NCI-H69 (cell line): ENCODE measurements at places on chromosomes 3 and 15.

DNA sequence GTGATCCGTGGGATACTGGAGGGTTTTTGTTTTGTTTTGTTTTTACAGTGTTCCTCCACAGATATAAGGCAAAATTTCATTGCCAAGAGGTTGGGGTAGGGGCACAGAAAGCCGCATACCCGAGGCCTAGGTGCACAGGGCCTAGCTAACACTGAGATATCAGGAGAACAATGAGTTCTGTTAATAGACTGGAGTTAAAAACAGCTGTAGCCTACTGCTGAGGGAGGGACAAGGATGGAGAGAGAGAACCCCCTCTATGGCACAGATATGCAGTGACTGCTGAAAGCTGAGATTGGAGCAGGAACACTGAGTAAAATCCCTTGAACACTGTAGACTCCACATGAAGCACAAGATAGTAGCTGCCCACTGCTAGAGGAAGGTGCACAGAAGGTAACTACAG lies 53.1 kb upstream of the MAP3K13 start:
- no peak for DNase-seq

DNA sequence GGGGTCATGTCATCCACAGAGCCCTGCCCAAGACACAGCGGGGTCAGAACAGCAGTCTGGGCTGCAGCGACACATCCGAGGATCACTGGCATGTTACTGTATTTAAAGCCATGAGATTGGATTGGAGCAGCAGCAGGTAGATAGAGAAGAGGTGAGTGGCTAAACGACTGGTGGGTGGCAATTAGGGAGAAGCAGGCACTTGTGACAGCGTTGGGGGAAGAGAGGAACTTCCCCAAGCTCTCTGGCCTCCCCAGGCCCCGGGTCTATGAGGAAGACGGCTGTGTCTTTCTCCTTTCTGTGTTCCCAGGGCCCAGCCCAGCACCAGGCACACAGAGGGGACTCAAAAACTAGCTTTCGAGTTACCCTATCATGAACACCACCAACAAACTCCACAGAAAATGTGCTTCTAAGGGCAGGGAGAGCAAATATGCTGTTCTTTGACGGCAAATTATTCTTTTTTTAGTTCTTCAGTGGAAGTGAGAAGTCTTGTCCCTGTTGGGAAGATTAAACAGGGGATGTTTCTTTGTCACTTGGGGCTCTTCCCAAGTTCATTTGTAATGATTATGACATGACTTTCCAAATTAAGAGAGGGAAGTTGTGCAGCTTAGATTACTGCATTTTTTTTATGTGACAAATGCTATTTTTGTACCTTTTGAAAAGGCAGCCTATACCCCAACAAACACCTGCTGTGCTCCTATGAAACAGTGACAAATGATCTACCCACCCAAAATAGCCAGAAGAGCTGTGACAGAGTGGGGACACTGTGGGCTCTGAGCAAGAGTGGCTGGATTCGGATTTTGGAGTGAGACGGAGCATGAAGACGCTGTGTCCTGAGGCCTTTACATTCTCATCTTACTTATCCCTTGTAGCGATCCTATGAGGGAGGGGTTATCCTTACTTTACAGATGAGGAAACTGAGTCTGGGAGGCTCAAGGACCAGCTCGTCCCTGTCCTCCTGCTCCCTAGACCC lies 7.2 kb upstream of the SYNM start:
- no peak for DNase-seq

DNA sequence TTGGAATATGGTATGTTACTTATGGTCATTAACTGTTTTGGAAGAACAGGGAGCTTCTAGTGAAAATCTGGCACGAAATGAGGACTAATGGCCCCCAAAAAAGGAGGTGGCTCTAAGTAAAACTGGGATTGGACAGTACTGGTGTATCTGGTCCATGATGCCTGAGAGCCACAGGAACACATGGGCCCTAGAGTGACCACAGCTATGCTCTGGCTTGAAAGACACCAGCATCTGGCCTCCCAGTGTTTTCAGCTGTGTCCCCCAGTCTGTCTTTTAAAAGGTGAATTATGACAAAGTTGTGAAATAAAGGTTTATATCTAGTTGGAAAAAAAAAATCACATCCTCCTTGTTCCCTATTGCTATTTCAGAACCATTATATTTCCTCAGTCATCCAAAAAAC lies 64.5 kb downstream of the GSK3B start:
- DNase-seq: no peak

DNA sequence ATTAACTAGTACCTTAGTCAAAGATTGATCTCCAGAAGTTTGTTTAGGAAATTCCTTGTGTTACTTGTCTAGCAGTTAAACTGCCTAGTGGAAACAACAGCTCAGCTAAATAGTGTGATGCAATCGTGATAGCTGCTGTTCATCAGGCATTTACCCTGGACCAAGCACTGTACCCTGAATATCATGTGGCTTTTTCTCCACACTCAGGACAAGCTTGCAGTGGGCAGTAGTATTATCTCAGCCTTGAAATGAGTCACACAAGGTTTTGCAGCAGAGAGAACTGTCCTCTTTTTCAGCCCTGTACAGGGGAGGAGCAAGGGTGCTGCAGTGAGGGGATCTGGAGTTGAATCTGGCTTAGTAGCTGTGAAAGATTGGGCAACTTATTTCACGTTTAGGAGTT lies 208.4 kb downstream of the TP63 start:
- no peak for DNase-seq

GRCh38 chr3:12579456-12579855 lies 22.6 kb downstream of the MKRN2 start:
- DNase-seq: no peak

- no peak for DNase-seq
Observed at GRCh38 chr3:25287291-25287884, 140.7 kb upstream of the RARB start.

DNA sequence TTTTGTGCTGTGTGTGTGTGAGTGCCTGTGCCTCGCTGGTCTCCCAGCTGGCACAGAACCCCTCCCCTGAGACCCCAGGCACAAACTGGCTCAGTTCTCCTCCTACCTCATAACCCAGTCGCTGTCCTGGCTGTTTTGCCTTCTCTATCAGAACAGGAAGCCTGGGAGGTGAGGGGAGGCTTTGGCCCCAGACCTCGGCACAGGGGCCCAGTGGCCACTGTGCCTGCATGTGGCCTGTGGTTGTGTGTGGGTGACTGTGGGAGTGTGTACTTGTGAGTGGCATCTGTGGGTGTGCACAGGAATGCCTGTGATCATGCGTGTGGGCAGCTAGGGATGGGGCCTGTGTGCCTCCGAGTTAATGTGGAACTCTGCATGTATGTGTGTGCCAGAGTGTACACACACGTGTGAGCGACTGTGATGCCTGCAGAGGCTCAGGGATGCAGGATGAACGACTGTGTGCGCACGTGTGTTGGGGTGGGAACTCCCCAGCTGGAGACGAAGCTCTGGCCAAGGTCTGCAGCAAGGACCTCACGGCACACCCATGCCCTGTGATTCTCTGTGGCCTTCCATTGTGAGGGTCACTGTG lies 32.3 kb downstream of the PSTPIP1 start:
- no peak for DNase-seq

DNA sequence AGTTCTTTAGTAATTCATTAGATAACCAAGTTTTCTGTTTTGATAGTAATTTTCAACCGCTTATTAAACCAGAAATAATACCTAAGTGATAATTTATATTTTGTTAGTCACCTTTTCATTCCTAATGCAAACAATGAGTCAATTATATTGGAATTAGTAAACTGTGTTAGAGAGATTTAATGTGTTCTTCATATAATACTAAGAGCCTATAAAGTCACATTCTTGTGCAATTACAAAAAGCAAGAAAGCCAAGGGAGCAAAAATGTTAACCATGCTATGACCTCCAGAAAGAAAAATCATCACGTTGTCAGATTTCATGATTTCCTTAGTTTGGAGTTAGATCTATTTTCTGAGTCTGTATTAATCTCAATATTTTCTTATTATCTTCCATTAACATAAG lies 108.8 kb upstream of the SAMMSON start:
- DNase-seq: no peak

- no peak for DNase-seq
Observed at GRCh38 chr3:107063351-107063750, 313.9 kb upstream of the CCDC54 start.

DNA sequence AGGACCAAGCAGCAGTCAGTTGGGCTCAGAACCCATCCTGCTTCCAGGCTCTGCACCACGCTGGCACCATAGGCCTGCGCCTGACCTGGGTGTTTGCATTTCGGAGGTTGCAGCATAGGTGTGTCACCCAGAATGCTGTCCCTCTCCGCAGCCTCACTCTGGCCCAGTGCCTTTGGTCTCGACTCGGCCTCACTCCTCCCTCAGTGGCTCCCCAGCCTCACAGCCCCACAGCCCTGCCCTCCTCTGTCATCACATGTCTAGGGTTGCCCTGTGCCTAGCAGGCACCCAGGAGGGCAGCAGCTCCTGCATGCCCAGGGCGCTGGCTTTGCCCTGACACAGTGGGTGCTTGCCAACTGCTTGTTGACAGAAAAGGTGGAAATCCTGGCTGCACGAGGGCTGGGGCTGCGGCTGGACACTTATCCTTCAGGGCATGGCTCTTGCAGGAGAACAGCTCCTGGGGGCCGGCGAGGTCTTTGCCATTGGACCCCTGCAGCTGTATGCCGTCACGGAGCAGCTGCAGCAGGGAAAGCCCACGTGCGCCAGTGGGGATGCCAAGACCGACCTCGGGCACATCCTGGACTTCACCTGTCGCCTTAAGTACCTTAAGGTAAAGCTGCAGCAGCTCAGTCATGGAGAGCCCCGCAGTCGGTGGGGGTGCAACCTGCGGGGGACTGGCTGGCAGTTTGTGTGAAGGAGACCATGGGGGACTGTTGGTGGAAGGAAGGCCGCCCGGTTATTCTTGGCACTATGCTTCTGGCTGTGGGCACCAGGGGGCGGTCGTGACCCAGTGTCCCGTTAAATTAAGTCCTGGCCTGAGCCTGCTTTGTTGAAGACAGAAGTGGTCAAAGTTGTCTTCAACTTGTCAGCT lies 16.2 kb downstream of the NISCH start:
- DNase-seq: no peak

GRCh38 chr3:168191856-168192255 lies 96.1 kb upstream of the GOLIM4 start:
- no peak for DNase-seq

GRCh38 chr3:158863247-158863646 lies 61.4 kb downstream of the MFSD1 start:
- DNase-seq: no peak

DNA sequence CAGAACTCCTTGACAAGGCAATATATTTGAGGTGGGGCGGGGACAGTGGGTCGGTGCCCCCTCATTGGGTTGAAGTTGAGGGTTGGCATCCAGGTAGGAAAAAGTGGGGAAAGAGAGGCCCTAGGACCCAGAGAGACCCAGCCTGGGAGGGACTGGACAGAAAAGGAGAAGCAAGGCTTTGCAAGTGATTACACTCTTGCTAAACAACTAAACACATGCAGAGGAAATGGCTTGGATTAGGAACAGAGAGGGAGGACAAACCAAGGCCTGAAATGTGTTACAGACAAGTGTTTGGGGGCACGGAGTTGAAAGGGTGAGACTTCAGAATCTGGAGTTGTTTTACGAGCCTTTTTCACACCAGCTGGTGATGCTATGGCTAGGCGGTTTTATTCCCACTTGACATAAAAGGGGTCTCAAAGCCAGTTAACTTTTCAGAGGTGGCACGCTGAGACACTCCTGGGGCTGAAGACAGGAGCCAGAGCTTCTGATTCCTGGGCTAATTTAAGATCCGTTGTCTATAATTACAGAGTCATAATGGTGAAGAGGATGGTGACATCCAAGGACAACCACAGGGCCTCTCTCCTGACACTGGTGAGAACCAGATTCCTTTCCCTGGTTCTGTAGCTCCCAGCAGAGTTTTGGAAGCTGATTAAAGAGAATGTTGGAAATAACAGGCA lies 7.7 kb upstream of the KCTD6 start:
- no peak for DNase-seq

DNA sequence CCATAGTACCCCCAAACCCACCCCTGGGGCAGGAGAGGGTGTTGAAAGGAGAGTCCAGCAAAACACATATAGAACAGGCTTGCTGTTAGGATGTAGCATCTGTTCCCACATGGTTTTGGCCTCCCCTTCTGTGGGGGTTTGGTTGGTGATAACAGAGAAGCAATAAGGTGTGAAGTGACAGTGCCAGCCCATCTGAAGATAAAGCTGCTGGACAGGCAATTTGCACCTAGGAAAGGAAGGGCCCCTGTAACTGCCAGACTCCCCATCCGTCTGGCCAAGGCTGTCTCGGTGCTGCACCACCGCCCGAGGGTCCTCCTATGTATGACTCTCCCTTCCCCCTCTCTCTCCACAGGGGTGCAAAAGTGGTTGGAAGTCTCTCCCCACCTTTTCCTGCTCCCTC lies 94.5 kb upstream of the OXTR start:
- DNase-seq: no peak

GRCh38 chr3:56806407-56806806 lies 4.7 kb upstream of the ARHGEF3 start:
- DNase-seq: no peak

DNA sequence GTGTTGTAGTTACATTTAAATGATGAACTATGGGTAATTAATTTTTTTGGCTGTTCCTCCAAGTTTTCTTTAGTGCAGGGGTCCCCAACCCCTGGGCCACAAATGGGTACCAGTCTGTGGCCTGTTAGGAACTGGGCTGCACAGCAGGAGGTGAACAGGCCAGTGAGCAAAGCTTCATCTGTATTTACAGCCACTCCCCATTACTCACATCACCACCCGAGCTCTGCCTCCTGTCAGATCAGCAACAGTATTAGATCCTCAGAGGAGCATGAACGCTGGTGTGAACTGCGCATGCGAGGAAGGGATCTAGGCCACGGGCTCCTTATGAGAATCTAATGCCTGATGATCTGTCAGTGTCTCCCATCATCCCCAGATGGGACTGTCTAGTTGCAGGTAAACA lies 75.9 kb upstream of the RPL35A start:
- DNase-seq: no peak

DNA sequence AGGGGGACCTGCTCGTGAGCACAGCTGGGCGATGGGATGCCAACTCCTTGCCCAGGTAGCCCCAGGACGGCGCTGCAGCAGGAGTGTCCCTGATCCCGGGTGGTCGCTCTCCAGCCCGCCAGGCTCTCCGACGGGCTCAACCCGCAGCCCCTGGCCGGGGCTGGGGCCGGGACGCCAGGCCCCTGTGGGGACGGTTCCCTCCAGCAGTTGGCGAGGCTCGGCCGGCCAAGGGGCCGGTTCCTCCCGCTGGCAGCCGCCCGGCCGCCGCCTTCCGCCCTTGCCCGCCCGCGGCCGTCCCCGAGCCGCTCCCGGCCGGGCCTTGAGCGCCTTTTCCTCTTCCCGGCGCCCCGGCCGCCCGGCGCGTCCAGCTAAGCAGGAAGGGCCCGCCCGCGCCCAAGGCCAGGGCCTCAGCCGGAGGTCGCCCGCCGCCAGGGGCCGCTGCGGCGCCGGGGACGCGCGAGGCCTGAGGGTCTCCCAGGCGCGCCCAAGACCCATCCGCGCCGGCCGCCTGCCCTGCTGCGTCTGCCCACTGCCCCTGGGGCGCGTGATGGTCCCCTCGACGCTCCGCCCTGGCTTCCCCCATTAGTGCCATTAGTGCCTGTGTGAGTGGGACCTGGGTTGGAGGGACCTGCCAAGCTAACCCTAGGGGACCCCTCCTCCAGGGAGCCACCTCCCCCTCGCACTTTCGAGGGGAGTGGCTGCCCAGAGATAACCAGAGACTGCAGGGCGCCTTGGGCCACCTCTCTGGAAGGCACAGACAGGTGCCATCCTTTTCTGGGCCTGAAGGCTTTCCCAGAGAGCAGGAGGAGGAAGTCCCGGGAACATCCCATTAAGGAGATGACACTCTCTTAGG lies 106.4 kb downstream of the FBLN2 start:
- DNase-seq: peak; percentile 63
